ENCODE measurements at places on chromosomes 3 and 15. TPM values are rescaled to one million over a fixed set of nuclear protein-coding genes. Genes with fewer than 3 reads are reported as not detected.

ZFAND6 gene
- total RNA-seq: 68.5 TPM

SKOR1 gene
- total RNA-seq: not detected

PXK gene
- total RNA-seq: 21.9 TPM

CLCN2 gene
- 3.1 TPM for total RNA-seq

THBS1 gene
- total RNA-seq: 3,340 TPM

CMTM7 gene
- 24.6 TPM for total RNA-seq

All from cardiac atrium fibroblast (primary cell).